ENCODE measurements at places on chromosomes 1 and 21.

- DNase-seq: no peak
Observed at GRCh38 chr1:2460203-2460602, 15.9 kb upstream of the PLCH2 start.

DNA sequence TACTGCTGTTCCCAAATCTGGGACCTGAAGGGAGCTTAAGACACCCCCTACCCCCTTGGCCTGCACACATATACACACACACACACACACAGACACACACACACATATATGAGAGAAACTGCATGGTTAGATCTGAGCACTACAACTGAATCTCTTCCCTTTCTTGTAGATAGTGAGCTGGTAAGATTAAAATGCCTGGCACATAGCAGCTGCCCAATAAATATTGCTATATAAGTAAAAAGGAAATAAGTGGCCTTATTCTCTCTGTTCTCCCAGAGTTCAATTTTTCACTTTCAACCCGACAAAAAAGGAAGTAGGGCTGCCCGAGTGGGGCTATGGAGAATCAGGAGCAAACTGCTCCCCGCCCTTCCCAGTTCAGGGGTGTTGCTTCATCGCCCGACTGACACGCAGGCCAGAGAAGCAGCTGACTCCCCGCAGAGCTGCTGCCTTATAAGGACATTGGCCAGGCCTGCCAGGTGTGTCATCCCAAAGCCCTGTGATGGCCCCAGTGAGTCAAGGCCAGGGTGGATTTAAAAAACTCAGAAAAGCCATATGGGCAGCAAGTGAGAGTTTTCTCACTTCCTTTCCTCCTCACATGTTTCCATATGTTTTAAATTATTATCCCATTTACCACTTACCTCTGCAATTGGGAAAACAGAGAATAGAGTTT lies 106.5 kb upstream of the SLC44A3 start:
- no peak for DNase-seq

GRCh38 chr1:109268431-109269211 lies 14.3 kb downstream of the PSRC1 start:
- DNase-seq: no peak

DNA sequence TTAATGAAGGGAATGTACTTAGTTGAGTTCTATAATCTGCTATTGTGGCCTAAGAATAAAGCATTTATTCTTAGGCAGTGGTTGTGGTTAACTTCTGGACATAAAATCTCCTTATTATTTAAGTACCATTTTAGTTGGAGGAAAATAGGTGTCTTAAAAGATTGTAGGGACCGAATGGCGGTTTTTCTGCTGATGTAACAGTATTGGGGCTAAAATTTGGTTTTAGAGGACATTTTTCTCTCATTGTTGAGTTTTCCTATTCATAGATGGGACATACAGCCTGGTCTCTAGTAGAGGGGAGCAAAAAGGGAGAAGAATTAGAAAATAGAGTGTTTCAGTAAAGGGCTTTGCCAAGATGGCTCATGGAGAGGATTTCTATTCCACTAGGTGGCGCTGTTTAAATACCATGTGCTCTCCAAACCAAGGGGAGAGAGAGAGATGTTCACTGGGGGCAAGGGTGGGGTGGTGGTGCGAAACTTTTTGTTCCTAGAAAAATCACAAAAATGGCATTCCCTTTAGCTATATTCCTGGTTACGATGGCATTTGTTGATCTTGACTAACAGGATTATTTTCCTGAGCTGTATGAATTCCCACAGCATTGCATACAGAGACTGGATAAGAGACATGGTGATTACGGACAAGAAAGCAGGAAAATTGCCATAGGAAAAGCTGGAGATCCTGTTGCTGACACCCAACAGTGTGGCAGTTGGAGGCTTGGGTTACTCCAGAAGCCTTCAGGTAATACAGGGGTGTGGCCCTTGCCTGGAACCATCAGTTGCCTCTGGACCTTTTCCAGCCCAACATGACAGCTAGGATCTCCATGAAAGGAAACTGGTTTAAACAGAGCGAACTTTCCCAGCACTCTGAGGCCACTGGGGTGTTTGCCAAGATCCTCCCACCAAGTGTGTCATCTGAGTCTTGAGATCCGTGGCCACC lies 18.2 kb upstream of the FCGR2A start:
- DNase-seq: peak; percentile 16

GRCh38 chr21:19130379-19131028 lies 726.9 kb upstream of the TMPRSS15 start:
- DNase-seq: no peak

DNA sequence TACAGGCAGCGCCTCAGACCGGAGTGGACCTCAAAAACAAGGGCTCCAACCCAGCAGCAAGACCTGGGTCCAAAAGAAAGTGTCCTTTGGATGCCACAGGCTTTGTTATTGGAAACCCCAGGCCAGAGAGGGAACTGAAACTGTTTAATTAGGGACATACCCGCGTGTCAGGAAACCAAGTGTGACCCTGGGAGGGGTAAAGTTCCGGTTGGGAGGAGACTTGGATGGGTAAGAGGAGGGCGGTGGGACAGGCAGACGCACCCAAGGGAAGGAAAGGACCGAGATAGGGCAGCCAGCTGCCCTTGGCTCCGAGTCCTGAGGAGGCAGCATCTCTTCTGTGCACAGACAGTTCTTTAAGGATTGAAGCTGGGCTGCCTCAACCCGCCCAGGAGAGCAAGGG lies 71.4 kb downstream of the CDC7 start:
- DNase-seq: no peak

GRCh38 chr1:12339396-12339795 lies 109.6 kb downstream of the VPS13D start:
- no peak for DNase-seq

GRCh38 chr1:207649210-207649753 lies 4.3 kb downstream of the CR1L start:
- no peak for DNase-seq

- no peak for DNase-seq
Observed at GRCh38 chr1:21665711-21666575, 3.2 kb downstream of the RAP1GAP start.

- DNase-seq: no peak
Observed at GRCh38 chr1:22878626-22879025, 94.0 kb downstream of the LACTBL1 start.

GRCh38 chr1:226677027-226678020 lies 61.8 kb downstream of the ITPKB start:
- peak; percentile 55 for DNase-seq

DNA sequence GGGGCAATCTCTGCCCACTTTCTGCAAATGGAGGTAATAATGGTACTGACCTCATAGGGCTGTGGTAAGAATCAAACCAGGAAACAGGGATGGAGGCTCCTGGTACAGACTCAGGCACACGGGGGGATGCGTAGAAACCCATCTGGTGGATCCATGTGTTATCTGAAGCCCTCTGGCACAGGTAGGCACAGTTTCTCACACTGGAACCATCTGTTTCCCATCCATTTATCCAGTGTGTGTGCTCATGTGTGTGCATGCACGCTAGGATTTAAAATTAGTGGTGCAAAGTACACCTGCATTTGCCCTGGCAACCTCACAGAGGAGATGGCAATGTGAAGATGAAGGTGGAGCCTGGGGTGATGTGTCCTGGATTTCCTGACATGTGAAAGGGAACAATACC lies 103.3 kb downstream of the RAVER2 start:
- DNase-seq: no peak

- no peak for DNase-seq
Observed at GRCh38 chr1:223348439-223348838, 15.5 kb downstream of the SUSD4 start.

- DNase-seq: no peak
Observed at GRCh38 chr1:108096089-108096488, 104.1 kb downstream of the SLC25A24 start.

- no peak for DNase-seq
Observed at GRCh38 chr1:240691909-240692705, 80.2 kb upstream of the GREM2 start.

- DNase-seq: no peak
Observed at GRCh38 chr21:36260802-36261201, 59.2 kb upstream of the MORC3 start.

- no peak for DNase-seq
Observed at GRCh38 chr1:17009706-17010105, 2.0 kb downstream of the ATP13A2 start.

GRCh38 chr1:107740579-107740978 lies 224.4 kb downstream of the VAV3 start:
- no peak for DNase-seq

GRCh38 chr1:50349242-50349565 lies 74.0 kb downstream of the DMRTA2 start:
- DNase-seq: no peak

DNA sequence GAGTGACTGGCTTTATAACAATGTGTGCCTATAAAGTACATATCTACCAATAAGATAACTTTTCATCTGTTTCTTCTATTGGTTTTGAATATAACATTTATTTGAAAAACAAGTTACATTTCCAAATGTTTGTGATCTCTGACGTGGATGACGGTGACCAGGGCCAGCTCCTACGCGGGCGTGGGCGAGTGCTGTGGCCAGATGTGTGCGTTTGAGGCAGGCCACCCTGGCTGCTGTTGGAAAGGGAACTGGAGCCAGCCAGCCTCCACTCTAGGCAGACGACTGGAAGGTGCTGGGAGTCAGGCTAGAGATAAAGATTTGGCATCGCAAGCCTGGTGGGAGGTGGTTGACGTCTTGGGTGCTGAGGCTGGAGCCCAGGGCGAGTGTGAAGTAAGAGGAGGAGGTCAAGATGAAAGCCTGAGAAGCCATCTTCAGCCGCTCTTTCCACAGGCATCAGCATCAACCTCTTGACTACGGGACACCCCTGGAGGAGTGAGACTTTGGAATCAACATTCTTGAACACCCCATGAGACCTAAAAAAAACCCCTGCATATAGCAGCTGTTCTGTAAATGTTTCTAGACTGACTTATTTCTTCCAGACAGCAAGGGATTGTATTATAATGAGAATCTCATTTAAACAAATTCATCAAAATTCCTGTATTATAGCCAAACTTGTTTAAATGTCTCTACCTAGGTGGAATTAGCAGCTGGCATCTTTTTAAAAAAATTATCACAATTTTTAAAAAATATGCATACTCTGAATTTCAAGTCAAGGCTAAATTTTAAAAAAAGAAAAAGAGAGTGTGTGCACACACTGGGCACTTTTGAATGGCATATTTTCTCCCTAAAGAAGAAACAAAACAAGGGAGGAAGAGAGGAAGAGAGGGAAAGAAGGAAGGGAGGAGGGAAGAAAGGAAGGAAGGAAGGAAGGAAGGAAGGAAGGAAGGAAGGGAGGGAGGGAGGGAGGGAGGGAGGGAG lies 112.5 kb upstream of the SLC44A3 start:
- DNase-seq: no peak

- DNase-seq: no peak
Observed at GRCh38 chr21:33567914-33568313, 20.6 kb downstream of the DONSON start.

DNA sequence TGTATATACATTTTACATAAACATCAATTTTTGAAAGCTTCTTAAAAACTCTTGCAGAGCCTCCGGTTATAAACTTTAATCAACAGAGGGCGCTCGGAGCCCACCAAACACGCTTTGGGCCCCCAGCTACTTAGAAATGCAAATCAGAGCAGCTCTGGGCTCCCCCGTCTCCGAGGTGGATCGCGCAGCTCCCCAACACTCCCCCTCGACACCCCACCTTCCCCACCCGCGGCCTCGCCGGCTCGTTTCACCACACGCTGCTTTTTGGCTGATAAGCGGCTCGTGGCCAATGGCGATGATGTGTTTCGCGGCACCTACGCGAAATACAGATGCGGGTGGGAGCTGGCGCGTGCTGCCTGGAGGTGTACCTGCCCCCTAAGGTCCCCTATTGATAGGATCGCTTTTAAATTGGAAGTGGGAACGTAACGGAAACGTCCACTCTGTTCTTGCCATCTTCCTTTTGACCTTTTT lies 1.7 kb upstream of the KIF26B start:
- peak; percentile 46 for DNase-seq

DNA sequence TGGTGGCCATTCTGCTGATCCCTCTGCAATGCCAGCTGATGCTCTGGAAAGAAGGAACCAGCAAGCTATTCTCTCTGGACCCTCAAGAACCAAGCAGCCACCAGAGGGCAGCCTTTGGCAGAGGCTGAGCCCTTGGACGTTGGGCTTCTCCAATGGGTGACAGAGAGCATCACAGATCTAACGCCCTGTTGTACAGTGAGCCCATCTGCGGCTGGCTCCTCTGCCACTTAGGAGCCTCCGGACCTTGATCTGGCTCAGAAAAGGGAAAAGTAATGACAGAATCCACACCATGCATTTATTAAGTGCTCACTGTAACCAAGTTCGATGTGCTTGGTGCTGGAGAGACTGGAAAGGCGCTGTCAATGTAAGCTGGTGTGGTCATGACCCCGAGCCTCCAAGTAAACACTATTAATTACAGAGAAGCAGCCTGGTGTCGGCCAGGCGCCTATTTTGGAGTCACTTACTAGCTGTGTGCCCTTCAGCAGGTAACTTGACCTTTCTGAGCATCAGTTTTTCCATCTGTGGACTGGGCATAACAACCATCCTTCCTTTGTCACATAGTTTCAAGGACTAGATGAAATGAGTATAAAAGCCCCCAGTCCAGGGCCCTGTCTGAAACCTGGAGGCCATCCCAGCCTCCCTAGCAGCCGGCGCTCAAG lies 34.9 kb downstream of the ECE1 start:
- DNase-seq: peak; percentile 68

GRCh38 chr1:21329209-21329844 lies 39.1 kb upstream of the ECE1 start:
- DNase-seq: no peak

DNA sequence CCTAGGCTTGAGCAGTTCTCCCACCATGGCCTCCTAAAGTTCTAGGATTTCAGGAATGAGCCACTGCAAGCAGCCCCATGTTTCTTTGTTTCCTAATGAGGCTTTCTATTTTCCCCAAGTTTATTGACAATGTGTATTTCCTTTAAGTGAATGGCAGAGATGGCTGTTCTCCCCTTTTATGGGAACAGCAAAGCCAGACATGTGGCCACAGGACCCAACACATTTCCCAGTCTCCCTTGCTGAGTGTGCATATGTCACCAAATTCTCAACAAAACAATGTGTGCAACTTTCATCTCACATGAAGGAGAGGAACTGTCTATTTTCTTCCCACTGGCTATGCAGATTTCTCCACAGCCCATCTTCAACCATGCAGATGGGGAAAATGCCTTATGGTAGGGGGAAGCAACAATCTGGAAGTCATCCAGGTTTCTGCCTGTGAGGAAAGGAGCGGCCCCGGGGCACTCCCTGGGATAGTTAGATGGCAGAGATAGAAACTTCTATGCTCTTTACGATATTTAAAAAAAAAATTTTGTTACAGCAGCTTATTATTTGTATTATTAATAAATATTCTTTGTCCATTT lies 28.6 kb upstream of the MAP10 start:
- DNase-seq: no peak

GRCh38 chr21:8990326-8991087 lies 1530.9 kb upstream of the TPTE start:
- no peak for DNase-seq

GRCh38 chr1:63099188-63099587 lies 223.2 kb upstream of the FOXD3 start:
- DNase-seq: no peak

Data from stimulated activated CD4-positive, alpha-beta T cell treated with anti-CD3 and anti-CD28 coated beads, TNF-alpha, amount 100 ng/mL, for 4 hours (primary cell).